ENCODE measurements at places on chromosomes 3 and 15. TPM values are rescaled to one million over a fixed set of nuclear protein-coding genes. Genes with fewer than 3 reads are reported as not detected.

Gene CCR1
- polyA plus RNA-seq = 3.4 TPM

Gene MYH15
- polyA plus RNA-seq = 1.0 TPM

Gene NGLY1
- polyA plus RNA-seq = 31.1 TPM

Gene DLL4
- 12.3 TPM for polyA plus RNA-seq

Gene RAB6B
- 8.8 TPM for polyA plus RNA-seq

Gene FSTL1
- polyA plus RNA-seq = 190 TPM

Gene PLAAT1
- polyA plus RNA-seq = 0.24 TPM

Gene IL16
- polyA plus RNA-seq = 8.1 TPM

Gene NCKIPSD
- polyA plus RNA-seq = 15.2 TPM

Gene FOXL2
- not detected for polyA plus RNA-seq

Gene PLA2G4E
- polyA plus RNA-seq = 0.43 TPM

Gene SV2B
- polyA plus RNA-seq = 2.4 TPM

Gene AZI2
- 49.3 TPM for polyA plus RNA-seq

Gene DAZL
- not detected for polyA plus RNA-seq

Gene CRABP1
- polyA plus RNA-seq = 16.9 TPM

Gene EFCC1
- 4.1 TPM for polyA plus RNA-seq

Gene CCDC33
- polyA plus RNA-seq = 2.2 TPM

Gene LDHAL6B
- polyA plus RNA-seq = 0.57 TPM

Gene ACTC1
- polyA plus RNA-seq = 15.3 TPM

Gene STRA6
- 22.2 TPM for polyA plus RNA-seq

Gene ERC2
- polyA plus RNA-seq = 2.4 TPM

Gene SLC51B
- polyA plus RNA-seq = 20.2 TPM

Gene TAGLN3
- polyA plus RNA-seq = 20.2 TPM

Gene FOXB1
- 0.03 TPM for polyA plus RNA-seq

Data from large intestine (tissue), 12 donors.